ENCODE measurements at places on chromosomes 5 and 9.

DNA sequence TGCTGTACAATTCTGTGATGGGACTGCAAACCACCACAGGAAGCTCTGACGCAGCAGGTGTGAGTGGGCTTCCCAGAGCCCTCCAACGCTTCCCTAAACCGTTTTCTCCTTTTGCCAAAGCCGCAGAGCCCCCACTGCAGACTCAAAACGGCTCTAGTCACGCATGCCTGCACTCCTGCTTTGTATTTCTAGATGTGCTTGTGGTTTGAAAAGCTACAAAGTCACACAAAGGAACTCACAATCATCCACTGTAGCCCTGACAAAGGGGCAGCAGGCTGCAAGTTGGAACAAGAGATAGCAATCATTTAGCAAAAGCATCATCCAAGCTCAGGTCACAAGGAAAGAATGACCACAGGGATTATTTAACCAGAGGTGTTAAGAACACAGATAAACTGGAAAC, 79.3 kb downstream of the PTPN3 start:
- no peak for DNase-seq

DNA sequence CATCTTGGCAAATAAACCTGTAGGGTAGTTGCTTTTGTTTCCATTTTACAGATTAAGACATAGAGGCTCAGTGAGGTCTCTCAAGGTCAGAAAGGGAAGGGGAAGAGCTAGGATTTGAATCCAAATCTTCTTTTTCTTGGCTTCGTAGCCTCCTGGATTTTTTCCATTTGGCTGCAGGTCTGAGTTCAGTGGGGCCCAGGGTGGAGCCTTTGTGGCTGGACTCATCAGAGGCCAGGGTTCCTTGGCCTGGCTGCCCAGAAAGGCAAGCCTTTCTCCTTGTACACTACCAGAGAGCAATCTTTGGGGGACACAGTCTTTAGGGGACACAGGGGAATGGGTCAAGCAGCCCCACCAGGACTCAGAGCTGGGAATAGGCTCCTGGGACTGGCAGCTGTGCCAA, 10.5 kb upstream of the TRAF1 start:
- no peak for DNase-seq

DNA sequence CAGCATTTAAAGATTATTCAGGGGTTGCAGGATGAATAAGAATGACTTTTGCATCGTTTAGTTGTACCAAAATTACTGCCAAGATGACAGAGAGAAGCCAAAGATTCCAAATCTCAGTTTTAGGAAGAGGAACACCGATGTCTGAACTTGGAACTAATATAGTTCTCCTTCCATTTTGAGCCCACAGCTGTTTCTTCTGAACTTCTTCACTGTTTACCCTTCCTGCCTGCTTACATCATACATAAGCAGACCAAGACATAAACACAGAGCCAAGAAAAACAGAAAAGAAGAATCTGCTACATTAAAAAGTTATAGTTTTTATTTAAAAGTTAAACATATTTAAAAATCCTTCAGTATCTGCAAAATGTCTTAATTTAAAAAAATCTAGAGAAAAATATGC, 146.9 kb upstream of the RAPGEF1 start:
- DNase-seq, result no peak

DNA sequence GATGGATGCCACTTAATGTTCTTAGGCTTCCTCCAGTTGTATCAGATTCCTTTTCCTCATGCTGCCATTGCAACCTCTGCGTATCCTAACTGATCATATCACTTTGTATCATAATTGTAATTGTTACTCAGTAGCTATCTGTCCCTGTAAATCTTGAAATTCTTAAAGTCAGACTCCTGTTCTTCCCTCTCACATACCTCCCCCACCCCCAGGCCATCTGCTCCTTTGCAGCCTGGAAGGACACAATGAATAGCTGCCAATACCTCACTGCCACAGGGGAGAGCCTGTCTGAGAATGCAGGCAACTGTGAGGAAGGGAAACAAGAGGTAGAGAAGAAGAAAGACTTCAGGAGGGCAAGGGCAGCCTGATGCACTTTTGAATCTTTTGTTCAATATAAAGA, 228.5 kb downstream of the ENC1 start:
- no peak for DNase-seq

DNA sequence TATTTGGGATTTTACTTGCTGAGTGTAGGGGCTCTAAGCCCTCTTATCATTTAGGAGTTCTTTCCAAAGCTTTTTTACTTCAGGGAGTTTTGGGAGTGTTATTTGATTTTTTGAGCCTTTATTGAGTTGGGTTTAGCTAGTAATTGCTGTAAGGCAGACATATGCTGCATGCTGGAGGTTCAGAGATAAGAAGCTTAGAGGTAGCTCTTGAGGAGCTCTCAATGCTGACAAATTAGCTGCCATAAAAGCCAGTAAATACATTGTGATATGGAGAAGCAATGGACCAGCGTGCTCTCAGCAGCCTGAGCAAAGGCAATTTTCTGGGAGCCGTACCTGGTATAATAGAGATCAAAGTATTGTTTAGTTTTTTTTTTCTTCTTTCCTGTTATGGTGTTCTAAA, 11.6 kb downstream of the ARHGEF28 start:
- no peak for DNase-seq

GRCh38 chr5:17276445-17276844, 59.0 kb downstream of the BASP1 start:
- DNase-seq, result no peak

DNA sequence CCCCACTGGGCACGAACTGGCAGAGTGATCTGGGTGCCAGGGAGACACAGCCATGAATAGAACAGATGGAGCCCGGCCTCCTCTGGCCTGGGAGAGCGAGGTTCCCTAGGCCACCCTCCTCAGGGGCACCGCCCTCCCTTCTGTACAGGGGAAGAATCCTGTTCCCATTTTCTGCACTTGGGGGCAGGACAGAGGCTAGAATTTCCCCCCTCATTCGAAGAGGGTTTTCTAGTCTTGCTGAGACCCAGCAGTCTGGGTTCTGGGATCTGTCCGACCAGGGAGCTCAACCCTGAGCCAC, 52.7 kb downstream of the COL5A1 start:
- no peak for DNase-seq

GRCh38 chr5:32044939-32045338, 129.2 kb downstream of the GOLPH3 start:
- no peak for DNase-seq

DNA sequence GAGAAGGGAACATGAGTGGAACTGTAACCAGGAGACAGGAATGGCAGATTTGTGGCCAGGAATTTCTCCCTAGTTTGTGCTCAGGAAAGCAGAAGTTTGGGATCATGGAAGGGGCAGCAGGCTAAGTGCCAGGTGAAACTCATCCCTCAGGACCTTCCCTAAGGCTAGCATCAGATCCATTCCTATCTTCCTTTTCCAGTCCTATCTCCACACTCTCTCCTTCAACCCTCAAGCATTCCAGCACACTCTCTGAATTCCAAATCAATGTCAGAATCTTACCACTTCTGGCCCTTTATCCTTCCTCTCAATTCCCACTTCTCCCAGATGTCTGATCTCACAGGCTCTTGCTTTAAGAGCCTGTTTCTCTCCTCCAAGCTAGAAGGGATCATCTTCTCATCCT, 53.2 kb upstream of the GRIA1 start:
- no peak for DNase-seq

DNA sequence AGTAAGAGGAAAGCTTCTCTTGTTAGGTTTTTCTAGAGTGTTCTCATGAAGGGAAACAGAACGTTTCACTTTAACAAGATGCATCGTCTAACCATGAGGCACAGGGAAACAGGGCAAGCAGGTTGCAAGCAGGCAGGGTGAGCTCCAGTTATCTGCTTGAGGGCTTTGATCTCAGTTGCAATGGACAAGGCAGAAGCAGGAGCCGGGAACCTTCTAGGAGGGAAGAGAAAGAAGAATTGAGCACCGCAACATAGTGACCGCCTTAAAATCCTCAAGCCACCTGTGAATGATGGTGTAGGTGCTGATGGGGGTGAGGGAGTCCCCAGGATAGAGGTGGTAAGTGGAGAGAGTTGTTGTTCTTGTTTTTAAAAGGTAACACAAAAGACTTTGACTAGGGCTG, 22.9 kb upstream of the ZSWIM6 start:
- no peak for DNase-seq

DNA sequence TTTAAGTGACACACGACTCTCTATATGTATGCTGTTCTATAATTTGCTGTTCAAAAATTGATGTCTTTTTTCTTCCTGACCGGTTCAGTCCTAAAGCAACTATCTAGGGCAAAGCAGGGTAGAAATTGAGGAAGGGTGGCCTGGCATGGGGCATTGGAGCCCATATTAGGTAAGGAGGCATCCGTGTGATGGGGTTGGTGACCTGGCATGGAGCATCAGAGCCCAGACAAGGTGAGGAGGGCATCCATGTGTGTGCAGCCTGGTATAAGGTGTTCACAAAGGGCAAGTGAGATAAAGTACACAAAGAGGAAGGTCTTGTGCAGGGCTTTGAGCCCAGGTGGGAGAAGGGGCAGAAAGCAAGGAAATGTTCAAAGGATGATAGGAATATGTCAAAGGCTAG, 104.9 kb downstream of the PAM start:
- DNase-seq, result no peak

GRCh38 chr5:146055432-146055831, 49.9 kb downstream of the PLAC8L1 start:
- no peak for DNase-seq

DNA sequence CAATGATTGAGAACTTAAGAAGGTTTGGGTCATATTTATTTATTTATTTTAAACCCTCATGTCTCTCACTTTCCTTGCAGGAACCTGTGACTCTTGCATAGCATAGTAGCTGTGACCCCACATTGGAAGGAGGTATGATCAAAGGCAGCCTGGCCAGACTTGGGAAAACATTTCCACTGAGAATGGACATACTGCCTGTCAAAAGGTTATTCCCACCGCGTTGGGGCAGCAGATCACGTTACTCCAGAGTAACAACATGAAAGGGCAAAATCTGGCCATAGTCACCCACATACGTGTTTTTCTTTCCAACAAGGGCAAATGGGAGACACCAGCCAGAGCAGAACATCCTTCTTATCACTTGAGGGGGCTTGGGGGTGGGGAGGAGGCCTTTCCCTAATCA, 95.7 kb downstream of the ARL15 start:
- DNase-seq, result no peak

All from stimulated activated CD8-positive, alpha-beta memory T cell treated with anti-CD3 and anti-CD28 coated beads, Interleukin-15, amount 100 ng/mL, for 48 hours (primary cell).